Keratinocyte (primary cell): ENCODE measurements at places on chromosomes 4 and X. TPM values are rescaled to one million over a fixed set of nuclear protein-coding genes. Genes with fewer than 3 reads are reported as not detected.

- H3K4me3 ChIP-seq = no peak overlapping the region
- no peaks in the 10 kb centered on the region for H3K4me1 ChIP-seq
- no peaks in the 10 kb centered on the region for H3K27me3 ChIP-seq
- no peak for DNase-seq
- no peaks in the 10 kb centered on the region for H3K36me3 ChIP-seq
These were observed 208.5 kb upstream of the IGFBP7 start for GRCh38 chr4:57318703-57319102.

- peaks cover 5% of the 10 kb centered on the region for H3K4me1 ChIP-seq
- no peak for DNase-seq
- no peak overlapping the region for H3K4me3 ChIP-seq
These were observed 223.7 kb downstream of the GPAT3 start for GRCh38 chr4:83759611-83760010.

The DDX53 gene
- not detected in 3 replicates for polyA plus RNA-seq

The HPSE gene
- 1.9 to 5.7 TPM (median 3.4 TPM) in 3 replicates for polyA plus RNA-seq

GRCh38 chrX:46735622-46736021 is 23.3 kb downstream of the SLC9A7 start:
- no peak overlapping the region for H3K27ac ChIP-seq
- H3K27me3 ChIP-seq = no peaks in the 10 kb centered on the region
- no peaks in the 10 kb centered on the region for H3K4me1 ChIP-seq
- no peaks in the 10 kb centered on the region for H3K36me3 ChIP-seq
- DNase-seq = no peak

DNA sequence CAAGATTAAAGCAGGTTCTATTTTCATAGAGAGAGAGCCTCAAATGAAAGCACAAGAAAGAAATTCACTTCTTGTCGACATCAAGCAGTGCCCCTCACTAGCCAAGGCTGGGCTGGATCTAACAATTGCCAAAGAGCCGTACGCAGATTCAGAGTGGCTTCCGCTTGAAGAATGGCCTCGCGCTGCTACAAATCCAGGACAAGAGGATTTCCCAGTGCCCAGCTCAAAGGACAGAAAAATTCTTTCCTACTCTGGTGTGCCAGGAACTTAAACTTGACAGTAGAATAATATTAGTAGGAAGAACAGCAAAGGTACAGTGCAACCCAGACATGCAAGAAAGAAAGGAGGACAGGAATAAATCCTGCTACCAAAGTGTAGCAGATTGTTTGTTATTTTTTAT is 56.5 kb upstream of the PPARGC1A start:
- no peaks in the 10 kb centered on the region for H3K36me3 ChIP-seq
- H3K4me1 ChIP-seq = peaks cover 6% of the 10 kb centered on the region
- H3K27me3 ChIP-seq = no peaks in the 10 kb centered on the region
- no peak overlapping the region for H3K4me3 ChIP-seq
- no peak overlapping the region for H3K27ac ChIP-seq
- no peak for DNase-seq

GRCh38 chr4:52701207-52701606 is 42.1 kb upstream of the USP46 start:
- H3K27ac ChIP-seq = no peak overlapping the region
- no peaks in the 10 kb centered on the region for H3K36me3 ChIP-seq
- no peaks in the 10 kb centered on the region for H3K27me3 ChIP-seq
- no peak overlapping the region for H3K4me3 ChIP-seq
- H3K4me1 ChIP-seq = no peaks in the 10 kb centered on the region

- H3K4me1 ChIP-seq = no peaks in the 10 kb centered on the region
- no peaks in the 10 kb centered on the region for H3K27me3 ChIP-seq
- no peaks in the 10 kb centered on the region for H3K36me3 ChIP-seq
- no peak within 1 kb of the TSS for H3K27ac ChIP-seq
- no peak for DNase-seq
These were observed at the start of gene NUDT11 for GRCh38 chrX:51496501-51497291. TSS of gene NUDT11 (minus strand) at chrX:51496592. CDS start at chrX:51496444, 148 bp downstream.

GRCh38 chrX:45912316-45912715 is 632.9 kb downstream of the ZNF674 start:
- H3K4me1 ChIP-seq = no peaks in the 10 kb centered on the region
- no peaks in the 10 kb centered on the region for H3K36me3 ChIP-seq
- DNase-seq = no peak
- no peak overlapping the region for H3K27ac ChIP-seq
- H3K27me3 ChIP-seq = no peaks in the 10 kb centered on the region
